ENCODE measurements at places on chromosomes 16 and 17.

DNA sequence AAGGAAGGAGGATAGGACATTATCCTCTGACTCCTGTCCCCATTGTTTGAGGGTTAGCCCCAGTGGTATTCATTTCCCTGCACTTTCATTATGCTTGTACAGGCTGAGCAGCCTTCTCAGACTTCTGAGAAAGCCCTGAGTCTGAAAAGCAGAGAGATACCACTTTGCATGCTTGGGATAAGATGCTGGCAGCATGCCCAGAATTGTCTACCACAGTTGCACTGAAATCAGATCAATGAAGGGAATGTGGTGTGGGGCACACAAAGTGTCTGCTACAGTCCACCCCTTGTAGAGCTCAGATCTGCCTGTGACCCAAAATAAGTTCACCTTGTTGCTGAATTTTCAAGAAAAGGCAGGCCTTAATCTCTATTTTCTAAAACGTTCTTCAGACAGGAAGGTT, 160.6 kb downstream of the CCT6B start:
- DNase-seq: no peak

DNA sequence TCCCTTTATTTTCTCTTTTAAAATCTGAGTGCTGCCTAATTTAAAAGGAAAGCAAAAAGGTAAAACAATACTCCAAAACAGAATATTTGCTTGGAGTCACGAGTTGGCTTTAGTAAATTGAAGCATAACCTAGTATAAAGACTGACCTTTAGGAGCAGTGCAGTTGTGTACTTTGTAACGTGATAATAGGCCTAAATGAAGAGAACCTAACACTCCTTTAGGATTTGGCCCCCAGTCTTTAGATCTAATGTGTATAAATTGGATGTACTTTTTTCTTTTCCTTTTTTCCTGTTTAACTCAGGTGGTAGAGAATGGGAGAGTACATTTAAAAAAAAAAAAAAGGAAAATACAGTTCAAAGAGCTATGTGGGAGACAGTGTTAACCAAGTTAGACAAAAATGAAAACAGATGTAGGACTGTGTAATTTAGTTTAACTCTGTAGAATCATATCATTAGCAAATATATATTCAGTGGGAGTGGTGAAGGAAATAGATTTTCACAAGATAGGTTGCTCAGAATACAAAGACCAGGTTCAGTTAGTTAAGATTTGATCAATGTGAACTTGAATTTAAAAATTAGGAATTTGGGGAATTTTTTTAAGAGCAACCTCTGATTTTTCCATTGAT, 16.8 kb downstream of the CPD start:
- no peak for DNase-seq

DNA sequence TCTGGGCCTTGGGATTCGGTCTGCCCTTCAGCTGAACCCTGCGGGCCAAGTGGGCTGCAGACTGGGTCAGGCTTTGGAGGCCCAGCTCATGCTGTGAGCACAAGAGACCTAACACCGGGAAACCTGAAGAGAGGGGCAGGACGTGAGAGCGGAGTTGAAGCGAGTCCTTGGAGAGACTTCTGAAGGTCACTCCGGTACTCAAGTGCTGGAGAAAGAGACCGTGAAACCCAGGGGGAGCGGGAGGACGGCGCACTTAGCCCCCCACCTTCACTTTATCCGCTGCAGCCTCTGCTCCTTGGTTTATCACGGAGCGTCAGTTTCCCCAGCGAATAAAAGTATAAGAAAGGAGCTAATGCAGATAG, 361 bp downstream of the UQCRC2 start:
- no peak for DNase-seq

GRCh38 chr17:32206861-32207260, 58.8 kb upstream of the RHBDL3 start:
- DNase-seq: no peak

DNA sequence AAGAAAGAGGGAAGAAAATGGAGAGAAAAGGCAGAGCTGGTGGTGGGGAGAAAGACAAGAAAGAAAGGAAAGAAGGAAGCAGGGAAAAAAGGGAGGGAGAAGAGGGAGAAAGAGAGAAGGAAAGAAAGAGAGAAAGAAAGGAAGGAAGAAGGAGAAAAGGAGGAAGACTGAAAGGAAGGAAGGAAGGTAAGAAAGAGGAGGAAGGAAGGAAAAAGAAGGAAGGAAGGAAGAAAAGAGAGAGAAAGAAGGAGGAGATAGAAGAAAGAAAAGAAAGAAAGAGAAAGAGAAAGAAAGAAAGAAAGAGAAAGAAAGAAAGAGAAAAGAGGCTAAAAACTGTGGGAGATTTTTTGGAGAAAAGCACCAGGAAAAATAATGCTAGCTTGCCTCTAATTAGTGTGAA, 561.4 kb upstream of the GOT2 start:
- no peak for DNase-seq

DNA sequence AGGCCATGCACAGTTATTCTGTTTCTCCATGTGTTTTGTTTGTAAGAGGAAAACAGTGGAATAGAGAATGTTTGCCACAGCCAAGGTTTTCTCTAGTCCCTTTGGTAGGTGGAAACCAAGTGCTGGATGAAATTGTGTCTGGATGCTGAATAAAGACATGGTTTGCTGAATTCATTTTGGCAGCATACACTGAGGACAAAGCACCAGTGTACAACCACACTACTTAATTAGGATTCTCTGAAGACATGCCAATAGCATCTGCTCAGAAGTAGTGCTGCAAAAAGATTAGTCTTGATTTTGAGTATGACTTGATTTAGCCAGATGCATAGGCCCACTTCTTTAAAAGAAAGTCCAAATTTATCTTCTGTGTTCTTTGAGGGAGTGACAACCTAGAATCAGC, 230.5 kb upstream of the CACNG5 start:
- DNase-seq: no peak

GRCh38 chr17:28031174-28031573, 11.3 kb upstream of the NLK start:
- peak; percentile 55 for DNase-seq

- DNase-seq: no peak
Measured at GRCh38 chr17:57379237-57379894, 123.0 kb downstream of the MSI2 start.

DNA sequence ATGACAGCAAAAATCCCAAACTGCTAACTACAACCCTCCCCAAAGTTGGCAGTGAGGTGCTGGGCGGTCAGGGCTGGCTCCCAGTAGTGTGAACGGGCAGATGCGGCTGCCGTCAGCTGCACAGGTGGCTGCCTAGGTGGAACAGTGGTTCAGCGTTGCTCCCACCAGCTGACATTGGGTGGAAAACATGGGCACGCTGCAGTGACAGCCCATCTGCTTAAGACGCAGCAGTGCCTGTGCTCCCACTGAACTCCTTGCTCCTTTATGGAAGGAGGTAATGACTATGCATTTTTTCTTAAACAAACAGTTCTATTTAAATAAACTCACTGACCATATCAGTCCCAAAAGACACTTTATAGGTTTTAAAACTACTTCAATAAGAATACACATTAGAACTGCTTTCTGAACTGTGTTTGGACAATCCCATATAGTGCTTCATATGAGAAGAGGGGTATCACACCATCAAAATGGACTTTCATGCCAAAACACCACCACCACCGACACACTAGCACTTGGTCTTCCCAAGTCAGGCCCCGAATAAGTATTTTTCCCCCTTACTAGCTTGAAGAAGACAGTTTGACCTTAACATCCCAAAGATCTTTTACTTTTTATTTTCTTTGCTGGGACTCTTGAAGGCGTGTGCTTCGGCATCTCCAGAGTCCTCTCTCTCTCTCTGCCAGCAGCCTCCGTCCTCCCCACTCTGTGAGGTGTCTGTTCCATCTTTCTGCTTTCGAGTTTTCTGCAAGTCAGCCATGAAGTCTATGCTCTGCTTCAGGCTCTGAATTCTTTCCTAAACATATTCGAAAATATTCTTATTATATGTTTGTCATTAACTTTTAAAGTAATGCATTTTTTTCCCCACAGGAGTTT, 34.4 kb downstream of the BRD7 start:
- no peak for DNase-seq

DNA sequence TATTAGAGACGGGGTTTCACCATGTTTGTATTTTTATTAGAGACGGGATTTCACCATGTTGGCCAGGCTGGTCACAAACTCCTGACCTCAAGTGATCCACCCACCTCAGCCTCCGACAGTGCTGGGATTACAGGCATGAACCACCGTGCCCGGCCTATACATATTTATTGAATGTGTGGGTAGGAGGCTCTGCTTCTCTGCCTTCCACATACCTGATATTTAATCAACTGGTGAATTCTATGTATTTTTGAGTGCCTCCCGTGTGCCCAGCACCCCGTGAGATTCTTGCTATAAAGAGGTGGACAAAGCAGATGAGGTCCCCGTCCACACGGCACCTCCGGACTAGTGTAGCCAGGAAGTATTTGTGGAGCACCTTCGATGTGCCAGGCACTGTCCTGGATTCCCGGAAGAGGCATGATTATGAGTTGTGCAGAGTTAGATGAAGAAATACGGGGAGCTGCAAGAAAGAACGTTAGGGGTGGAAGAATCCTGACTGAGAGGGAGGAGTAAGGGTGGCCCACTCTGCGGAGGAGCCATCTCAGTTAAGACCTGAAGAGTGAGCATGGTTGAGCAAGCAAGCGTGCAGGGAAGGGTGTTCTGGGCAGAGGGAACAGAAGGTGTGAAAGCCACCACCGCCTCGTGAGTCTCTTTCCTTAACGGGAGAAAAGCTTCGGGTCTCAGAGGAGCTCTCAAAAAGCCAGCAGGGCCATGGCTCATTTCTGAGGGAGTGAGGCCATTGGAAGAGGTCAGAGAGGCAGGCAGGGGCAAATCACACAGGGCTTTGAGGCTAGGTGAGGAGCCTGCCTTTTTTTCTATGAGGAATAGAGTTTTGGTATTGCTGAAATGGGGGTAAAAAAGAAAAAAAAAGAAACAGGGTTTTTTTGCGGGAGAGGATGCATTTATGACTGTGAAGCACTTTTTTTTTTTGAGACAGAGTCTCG, 21.2 kb downstream of the CRISPLD2 start:
- DNase-seq: no peak

- DNase-seq: no peak
Measured at GRCh38 chr17:61908292-61909037, 19.3 kb downstream of the INTS2 start.

GRCh38 chr16:75660726-75661302, 13.2 kb downstream of the TERF2IP start:
- DNase-seq: no peak

DNA sequence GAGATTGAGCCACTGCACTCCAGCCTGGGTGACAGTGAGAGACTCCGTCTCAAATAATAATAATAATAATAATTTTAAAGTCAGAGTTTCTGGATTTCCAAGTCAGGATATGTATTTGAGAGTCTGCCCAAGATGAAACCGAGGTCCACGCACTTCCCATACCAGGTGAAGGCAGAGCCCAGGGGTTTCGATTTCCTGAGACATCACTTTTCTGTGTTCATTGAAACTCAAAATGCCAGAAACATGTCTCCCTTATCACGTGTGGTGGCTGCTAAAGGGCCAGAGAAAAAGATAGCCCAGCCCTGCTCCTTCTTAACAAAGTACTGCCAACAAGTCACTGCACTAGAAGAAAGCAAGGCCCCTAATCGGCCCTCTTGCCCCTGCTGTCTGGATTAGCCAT, 9.8 kb upstream of the RNF157 start:
- DNase-seq: no peak

DNA sequence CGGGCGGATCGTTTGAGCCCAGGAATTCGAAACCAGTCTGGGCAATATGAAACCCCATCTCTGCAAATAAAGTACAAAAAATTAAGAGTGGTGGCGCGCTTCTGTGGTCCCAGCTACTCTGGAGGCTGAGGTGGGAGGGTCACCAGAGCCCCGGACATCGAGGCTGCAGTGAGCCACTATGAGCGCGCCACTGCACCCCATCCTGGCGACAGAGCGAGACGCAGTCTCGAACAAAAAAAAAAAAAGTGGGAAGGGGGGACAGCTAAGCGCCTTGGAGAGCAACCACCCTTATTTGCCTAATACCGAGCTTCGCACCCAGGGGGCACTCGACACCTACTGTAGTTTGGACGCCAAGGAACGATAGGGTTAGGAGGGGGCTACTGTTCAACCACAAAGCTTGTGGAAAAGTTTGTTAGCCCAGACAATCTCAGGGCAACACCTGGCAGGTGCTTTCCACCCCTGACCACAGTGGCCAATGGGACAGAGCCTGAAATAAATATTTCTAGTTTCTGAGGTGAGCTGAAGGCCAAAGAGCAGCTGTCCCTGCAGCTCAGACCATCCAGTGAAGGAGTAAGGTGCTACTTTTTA, 847 bp upstream of the PSMC3IP start:
- DNase-seq: peak; percentile 82

GRCh38 chr17:29959658-29960337, 18.4 kb downstream of the EFCAB5 start:
- no peak for DNase-seq

- no peak for DNase-seq
Measured at GRCh38 chr16:9527976-9528375, 436.5 kb downstream of the HAPSTR1 start.

GRCh38 chr16:86391984-86392383, 118.3 kb upstream of the FOXF1 start:
- no peak for DNase-seq

DNA sequence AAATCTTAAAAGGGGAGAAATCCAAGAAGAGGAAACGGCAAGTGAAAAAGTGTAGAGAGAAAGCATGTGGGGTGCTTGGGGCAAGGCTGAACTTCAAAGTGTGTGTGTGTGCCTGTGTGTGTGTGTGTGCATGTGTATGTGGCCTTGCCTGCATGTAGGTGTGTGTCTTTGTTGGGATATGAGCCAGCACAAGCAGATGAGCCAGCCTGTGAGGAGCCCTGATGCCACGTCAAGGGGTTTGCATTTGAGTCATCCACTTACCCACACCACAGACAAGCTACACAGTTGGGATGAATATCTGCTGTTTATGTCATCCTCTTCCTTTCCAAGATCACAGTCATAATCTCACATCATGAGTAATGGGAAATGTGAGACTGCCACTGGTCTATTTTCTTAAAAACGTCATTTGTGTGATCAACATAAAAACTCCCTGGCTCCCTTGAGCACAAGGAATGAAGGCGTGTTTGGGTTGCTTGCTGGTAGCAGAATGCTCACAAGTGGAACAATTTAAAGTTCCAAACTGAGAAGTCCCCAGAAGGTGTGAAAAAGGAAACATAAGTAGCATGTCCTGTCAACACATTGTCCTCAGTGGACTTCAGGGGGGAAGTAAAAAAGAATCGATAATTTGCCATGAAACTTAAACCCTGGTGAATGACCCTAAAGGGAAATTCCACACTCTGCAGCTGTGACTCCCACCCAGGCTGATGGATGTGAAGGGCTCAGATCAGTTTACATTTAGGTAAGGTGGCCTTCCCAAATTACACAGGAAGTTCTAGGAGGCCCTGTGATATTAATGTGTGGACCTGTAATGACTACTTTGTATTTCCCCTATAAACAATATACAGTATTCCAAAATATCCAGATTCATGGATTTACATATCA, 14.7 kb downstream of the KCTD19 start:
- DNase-seq: no peak

DNA sequence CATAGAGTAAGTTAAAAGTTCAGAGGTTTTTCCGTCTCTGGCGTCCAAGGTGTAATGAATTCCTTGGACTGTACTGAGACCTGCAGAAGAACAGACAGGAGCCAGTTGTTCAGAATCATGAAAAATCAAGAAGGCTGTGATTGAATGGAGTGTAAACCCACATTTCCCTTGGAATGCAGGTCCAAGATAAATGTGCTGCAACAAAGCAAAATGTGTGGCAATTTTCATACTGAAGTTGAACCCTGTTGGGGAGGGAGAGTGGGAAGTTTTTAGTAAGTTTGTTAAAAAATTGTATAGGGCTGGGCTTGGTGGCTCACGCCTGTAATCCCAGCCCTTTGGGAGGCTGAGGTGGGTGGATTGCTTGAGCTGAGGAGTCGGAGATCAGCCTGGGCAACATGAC, 21.4 kb downstream of the GGNBP2 start:
- DNase-seq: no peak

Data from NCI-H774 (cell line).